Activated CD4-positive, alpha-beta T cell treated with anti-CD3 and anti-CD28 coated beads for 36 hours (primary cell): ENCODE measurements at places on chromosomes 3 and 15. TPM values are rescaled to one million over a fixed set of nuclear protein-coding genes. Genes with fewer than 3 reads are reported as not detected.

Gene RBPMS2
- total RNA-seq: not detected

Gene LYZL4
- total RNA-seq: not detected

Gene WDR6
- 127 TPM for total RNA-seq

Gene TMEM108
- not detected for total RNA-seq

Gene VWA5B2
- total RNA-seq: not detected

Gene ZNF502
- total RNA-seq: 2.4 TPM

GRCh38 chr15:71112429-71112828 lies 2.8 kb upstream of the THSD4 start:
- no peak for DNase-seq

DNA sequence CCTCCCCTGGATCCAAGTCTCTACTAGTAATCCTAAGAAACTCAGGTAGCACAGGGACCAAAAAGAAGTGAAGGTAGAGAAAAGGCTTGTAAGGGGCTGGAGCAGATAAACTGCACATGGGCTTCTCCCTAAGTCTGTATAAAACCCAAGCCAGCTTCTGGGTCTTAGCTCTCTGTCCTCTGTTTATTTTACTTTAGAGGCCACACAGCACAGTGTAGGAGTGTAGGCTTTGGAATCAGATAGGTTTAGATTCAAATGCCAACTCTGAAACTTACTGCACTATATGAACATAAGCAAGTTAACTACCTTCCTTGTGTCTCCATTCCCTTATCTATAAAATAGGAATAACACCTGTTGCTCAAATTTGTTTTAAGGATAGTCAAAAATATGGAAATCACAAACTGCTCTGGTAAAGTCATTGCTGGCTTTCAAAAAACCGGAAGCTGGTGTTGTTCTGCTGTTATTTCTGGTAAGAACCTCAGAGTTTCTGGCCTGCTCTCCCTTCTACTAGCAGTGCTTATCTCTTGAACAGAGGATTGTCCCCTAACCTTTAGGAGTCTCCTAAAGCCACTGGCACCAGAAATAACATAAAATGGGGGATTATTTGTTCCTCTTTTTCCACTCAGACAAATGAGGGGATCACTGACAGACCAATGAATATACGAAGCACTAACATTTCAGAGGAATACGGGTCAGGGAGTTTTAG lies 33.8 kb downstream of the PIK3R4 start:
- no peak for DNase-seq

- DNase-seq: no peak
These were observed 69.2 kb downstream of the LIPC start for GRCh38 chr15:58501006-58501405.

GRCh38 chr15:88391700-88392099 lies 75.5 kb downstream of the MRPL46 start:
- no peak for DNase-seq

GRCh38 chr3:55969634-55970033 lies 482.5 kb upstream of the WNT5A start:
- DNase-seq: no peak

GRCh38 chr3:96776818-96777217 lies 37.6 kb upstream of the EPHA6 start:
- no peak for DNase-seq

DNA sequence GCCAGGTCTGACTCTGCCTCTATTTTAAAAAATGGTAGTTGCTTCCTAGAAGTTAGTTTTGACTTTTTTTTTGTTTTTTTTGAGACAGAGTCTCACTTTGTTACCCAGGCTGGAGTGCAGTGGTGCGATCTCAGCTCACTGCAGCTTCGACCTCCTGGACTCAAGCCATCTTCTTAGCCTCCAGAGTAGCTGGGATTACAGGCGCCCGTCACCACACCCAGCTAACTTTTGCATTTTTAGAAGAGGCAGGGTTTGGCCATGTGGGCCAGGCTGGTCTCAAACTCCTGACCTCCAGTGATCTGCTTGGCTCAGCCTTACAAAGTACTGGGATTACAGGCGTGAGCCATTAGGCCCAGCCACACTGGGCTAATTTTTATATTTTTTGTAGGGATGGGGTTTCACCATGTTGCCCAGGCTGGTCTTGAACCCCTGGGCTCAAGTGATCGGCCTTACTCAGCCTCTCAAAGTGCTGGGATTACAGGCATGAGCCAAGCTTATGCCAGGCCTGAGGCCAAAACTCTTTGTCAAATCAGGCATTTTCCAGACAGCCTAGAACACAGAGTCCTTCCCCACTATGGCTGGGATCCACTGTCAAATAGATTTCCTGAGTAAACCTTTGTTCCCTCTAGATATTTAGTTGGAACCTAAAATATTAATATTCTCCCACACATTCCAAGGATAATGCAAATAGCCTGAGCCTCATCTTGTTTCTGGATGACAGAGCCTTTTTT lies 13.7 kb downstream of the C3orf62 start:
- no peak for DNase-seq

DNA sequence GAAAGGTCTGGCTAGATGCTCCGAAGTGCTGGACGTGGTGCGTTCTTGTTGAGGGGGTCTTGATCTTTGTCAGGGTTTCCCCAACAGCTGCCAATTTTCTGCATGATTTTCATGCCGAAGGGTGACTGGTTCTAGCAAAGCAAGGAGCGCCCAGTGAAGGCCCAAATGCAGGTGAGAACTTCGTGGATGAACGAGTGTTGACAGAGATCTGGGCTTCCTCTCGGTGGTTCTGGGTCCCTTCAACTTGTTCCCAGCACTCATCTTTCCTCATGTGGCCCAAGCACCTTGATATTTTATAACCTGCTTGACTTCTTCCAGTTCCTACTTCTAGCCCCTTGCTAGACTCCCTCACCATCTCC lies 40.8 kb upstream of the TFRC start:
- no peak for DNase-seq

GRCh38 chr15:90345857-90346256 lies 6.2 kb upstream of the ZNF774 start:
- DNase-seq: no peak

DNA sequence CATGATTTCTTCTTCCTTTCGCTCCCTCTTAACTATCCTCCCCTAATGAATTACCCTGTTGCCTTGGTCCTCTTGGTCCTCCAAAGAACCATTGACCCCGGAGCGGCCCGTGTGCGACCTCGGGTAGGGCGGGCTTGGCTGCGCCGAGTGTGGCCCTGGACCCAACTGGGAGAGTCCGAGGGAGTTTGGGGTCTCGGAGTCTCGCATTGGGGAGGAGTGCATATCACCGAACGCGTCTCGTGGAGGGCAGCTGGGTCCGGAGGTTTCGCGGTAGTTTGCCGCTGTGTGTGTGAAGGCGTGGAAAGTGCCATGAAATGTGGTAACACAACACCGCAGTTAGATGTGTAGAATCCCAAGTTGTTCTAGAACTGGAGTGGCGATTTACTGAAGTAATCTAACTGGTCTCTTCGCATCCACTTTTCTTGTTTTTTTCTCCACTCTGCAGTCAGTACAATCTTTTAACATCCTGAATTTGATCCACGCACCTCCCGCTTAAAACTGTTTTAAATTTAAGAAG lies 363 bp downstream of the GTF2E1 start:
- peak; percentile 47 for DNase-seq

GRCh38 chr3:98530676-98531075 lies 1.1 kb upstream of the GPR15 start:
- no peak for DNase-seq

GRCh38 chr15:65772930-65773329 lies 19.2 kb downstream of the DENND4A start:
- DNase-seq: no peak

DNA sequence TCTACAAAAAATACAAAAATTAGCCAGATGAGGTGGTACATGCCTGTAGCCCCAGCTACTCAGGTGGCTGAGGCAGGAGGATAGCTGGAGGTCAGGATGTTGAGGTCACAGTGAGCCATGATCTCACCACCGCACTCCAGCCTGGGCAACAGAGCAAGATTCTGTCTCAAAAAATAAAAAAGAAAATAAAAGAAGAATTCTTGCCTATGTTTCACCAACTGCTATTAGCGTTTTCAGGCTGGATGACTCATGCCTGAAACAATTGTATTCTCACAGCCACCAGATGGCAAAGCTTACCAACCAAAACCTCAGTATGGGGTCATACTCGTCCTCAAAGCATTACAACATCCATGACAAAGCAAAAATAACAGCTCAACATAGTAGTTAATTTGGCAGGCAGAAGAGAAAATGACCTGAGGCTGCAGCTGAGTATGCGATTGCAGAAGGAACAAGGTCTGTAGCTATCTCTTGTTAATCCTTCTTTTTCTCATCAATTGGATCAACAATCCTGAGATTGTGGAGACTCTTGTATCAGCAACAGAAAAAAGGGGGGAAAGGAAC lies 52.2 kb downstream of the TP53BP1 start:
- DNase-seq: peak; percentile 64

- no peak for DNase-seq
These were observed 2.9 kb upstream of the TBC1D5 start for GRCh38 chr3:17745301-17745700.

- DNase-seq: no peak
These were observed 414.3 kb downstream of the RBMS3 start for GRCh38 chr3:29695201-29695600.

GRCh38 chr3:36756269-36756668 lies 8.1 kb downstream of the DCLK3 start:
- no peak for DNase-seq
